ENCODE measurements at places on chromosomes 4 and X.

GRCh38 chr4:85676850-85677590 lies 202.1 kb downstream of the ARHGAP24 start:
- DNase-seq, result no peak

GRCh38 chr4:109183931-109184490 lies 118.4 kb downstream of the COL25A1 start:
- DNase-seq, result no peak

- DNase-seq, result no peak
Measured at GRCh38 chrX:103879339-103879738, 47.3 kb upstream of the RAB9B start.

- DNase-seq, result no peak
Measured at GRCh38 chrX:40950546-40950945, 134.7 kb upstream of the USP9X start.

DNA sequence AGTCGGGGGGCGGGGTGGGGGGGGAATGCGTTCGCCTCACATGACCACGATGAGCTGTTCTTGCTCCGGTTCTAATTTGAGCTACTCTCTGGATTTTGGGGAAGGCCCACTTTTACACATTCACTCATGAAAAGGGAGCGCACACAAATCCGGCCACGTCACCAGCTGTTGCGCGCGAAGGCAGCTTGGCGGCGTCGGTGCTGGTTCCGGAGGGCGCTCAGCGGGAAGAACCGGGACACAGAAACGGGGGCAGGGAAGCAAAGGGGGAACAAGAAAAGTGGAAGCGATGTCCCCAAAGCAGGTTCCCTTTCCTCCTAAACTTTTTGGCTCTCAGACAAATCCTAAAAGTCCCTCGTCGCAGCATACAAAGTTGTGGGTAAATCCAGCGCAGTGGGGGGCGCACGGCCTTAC lies 605 bp downstream of the ANXA5 start:
- DNase-seq, result no peak

- DNase-seq, result no peak
Measured at GRCh38 chr4:157880761-157881160, 292.1 kb downstream of the GASK1B start.

GRCh38 chr4:187865914-187866313 lies 129.7 kb upstream of the ZFP42 start:
- DNase-seq, result no peak

GRCh38 chr4:13544606-13545393 lies 492 bp upstream of the NKX3-2 start:
- peak; percentile 77 for DNase-seq

DNA sequence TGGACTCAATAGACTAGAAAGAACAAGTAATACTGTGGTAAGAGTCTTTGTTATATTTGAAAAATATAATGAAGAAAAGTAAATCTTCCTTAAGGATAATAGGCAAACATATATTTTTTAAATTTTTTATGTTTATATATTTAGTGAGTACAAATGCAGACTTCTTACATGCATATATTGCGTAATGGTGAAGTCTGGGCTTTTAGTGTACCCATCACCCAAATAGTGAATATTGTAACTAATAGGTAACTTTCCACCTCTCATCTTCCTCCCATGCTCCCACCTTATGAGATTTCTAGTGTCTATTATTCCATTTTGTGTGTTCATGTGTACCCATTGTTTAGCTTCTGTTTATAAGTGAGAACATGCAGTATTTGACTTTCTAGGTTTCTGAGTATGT lies 711.2 kb upstream of the NDST4 start:
- DNase-seq, result no peak

- no peak for DNase-seq
Measured at GRCh38 chr4:77184974-77185373, 28.0 kb downstream of the CCNG2 start.
